Tongue (tissue), 3 donors: ENCODE measurements at places on chromosomes 1 and 21.
A peak's percentile ranks its signal among the peaks of the same experiment; 100 is the strongest.

- DNase-seq, result no peak
These were observed 57.0 kb upstream of the GJB5 start for GRCh38 chr1:34697818-34698217.

GRCh38 chr1:114345930-114346479, 165.0 kb downstream of the TRIM33 start:
- DNase-seq, result peak; percentile 43

DNA sequence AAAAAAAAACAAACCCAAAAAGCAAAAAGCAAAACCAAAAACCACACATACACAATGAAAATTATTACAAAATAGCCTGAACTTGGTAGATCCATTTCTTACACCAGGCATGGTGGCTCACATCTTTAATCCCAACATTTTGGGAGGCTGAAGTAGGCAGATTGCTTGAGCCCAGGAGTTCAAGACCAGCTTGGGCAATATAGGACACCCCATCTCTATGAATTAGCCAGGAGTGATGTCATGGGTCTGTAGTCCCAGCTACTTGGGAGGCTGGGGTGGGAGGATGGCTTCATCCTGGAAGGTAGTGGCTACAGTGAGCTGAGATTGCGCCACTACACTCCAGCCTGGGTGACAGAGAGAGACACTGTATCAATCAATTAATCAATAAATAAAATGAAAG, 42.1 kb upstream of the SCAF4 start:
- no peak for DNase-seq

GRCh38 chr21:19609611-19610010, 1206.0 kb upstream of the TMPRSS15 start:
- no peak for DNase-seq

DNA sequence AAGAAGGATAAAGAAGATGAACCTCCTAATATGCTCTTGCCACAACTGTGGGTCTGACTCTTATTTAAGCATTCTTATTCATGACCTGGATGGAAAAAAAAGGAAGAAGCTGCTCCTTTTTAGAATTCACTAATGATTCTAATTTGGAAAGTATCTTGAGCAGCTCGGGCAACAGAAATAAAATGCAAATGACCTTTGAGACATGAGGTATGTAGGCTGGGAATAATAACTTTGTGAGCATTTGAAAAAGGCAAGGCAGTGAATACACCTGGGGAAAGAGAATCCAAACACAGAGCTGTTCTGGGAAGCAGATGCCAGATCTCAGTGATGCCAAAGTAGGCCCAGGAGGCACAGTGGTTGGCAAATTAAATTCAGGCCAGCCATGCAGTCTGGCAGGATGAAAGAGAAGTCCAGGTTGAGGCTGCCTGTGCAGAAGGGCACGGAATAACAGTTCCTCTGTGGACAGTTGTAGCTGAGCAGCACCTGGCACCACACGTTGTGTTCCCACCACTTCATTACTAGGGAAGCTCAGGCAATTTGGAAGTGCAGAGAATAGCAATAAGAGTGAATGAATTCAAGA, 320.8 kb upstream of the ST6GALNAC5 start:
- DNase-seq, result no peak

DNA sequence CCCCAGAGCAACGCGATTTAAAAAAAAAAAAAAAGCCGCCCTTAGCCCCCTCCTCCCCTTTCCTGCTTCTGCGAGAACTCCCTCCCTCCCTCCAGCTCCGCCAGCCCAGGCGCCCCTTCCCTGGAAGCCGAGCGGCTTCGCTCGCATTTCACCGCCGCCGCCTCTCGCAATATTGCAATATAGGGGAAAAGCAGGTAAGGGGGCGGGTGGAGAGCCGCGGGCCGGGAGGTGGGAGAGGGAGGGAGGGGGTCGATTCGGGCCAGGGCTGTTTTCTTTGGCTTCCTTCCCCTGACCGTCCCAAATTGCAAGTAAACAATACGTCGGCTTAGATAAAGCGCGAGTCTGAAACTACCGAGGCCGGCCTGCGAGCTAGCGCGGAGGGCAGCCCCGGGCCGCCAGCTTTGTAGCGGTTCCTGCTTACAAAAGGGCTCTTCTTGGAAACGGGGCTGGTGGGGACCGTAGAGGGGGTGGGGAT, 408 bp downstream of the LMO4 start:
- DNase-seq, result peak; percentile 75

DNA sequence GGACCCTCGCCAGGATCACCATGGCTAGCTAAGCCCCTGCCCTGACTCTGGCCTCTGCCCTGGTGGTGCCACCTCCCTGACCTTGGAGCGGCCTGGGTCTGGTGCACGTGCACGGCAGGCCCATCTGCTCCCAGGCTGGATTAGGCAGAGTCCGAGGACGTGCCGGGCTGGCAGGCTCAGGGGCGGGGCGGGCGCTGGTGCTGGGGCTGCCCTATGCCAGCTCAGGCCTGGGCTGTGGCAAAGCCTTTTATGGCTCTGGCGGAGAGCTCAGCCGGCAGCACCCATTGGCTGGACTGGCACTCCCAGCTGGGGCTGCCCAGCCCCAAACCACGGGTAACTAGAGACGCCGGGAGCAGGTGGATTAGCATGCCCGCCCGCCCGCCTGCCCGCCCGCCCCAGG, 17.1 kb upstream of the EDN2 start:
- DNase-seq, result peak; percentile 80

- DNase-seq, result peak; percentile 79
These were observed 9.3 kb downstream of the ARL8A start for GRCh38 chr1:202135221-202135721.

DNA sequence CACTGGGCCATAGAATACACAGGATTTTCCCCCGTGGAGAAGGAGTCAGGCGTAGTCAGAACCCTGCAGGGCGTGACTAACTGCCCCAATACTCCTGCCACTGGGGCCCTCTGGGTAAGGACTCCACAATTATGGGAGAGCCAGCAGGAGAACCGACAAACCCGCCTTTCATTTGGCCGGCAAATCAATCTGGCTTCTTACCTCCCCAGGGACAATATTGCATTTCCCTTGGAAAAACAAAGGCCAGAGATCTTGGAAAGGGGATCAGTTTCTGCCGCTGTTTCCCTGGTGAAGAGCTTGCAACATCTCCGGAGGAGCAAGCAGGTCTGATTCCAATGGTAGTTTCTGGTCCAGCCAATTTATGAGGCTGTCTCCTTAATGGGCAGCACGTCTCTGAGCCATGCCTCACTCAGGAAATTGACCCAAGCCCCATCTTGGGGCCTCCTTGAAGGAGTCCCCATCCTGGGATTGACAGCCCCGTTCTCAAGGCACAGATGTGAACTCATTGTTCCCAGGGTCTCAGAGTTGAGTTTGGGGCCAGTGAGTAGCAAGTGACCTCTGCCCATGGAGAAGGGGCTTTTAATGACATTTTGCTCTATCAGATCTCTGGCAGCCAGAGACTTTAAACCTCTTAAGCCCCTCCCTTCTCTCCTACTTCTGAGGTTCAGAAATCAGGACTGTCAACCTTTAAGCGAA, 4.3 kb downstream of the TRABD2B start:
- DNase-seq, result no peak

- no peak for DNase-seq
These were observed 77.2 kb upstream of the CTTNBP2NL start for GRCh38 chr1:112318698-112319370.

- DNase-seq, result no peak
These were observed 972 bp downstream of the PGBD2 start for GRCh38 chr1:248906753-248907661.

- no peak for DNase-seq
These were observed 229.2 kb downstream of the TTLL7 start for GRCh38 chr1:83769594-83770318.

GRCh38 chr1:9242338-9242969, 7.9 kb downstream of the H6PD start:
- DNase-seq, result peak; percentile 52

GRCh38 chr1:234848972-234849649, 239.1 kb upstream of the IRF2BP2 start:
- DNase-seq, result no peak

GRCh38 chr1:78370356-78370755, 120.4 kb upstream of the PTGFR start:
- DNase-seq, result no peak

DNA sequence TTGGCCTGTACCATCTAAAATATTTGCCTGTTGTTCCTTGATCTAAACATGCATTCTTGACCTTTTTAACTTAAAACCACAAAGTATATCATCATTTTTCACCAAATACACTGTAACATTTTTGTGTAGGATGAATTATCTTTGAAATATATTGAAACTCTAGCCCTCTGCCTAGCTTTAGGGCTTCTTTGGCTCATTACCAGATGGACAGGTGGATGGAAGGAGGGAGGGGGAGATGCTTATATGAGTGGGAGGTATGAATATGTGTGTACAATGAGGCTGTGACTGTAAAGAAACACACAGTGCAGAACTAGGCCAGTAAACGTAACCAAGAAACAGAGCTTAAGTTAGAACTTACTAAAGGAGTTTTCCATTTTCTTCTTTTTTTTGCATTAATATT, 118.5 kb downstream of the ESRRG start:
- DNase-seq, result peak; percentile 51

GRCh38 chr1:230536641-230537155, 105.6 kb upstream of the COG2 start:
- no peak for DNase-seq
